ENCODE measurements at places on chromosomes 7 and 10. TPM values are rescaled to one million over a fixed set of nuclear protein-coding genes. Genes with fewer than 3 reads are reported as not detected.

CASP2 gene
- total RNA-seq = 9.2 TPM

AOC1 gene
- not detected for total RNA-seq

FAM241B gene
- total RNA-seq = 5.5 TPM

PLAC9 gene
- total RNA-seq = 92.2 TPM

CPVL gene
- total RNA-seq = 13.1 TPM

PRKCQ gene
- 0.20 TPM for total RNA-seq

GIMAP4 gene
- 23.8 TPM for total RNA-seq

AKR1D1 gene
- total RNA-seq = not detected

PDCD11 gene
- total RNA-seq = 9.4 TPM

MOGAT3 gene
- total RNA-seq = not detected

NKX1-2 gene
- not detected for total RNA-seq

PNLIPRP1 gene
- not detected for total RNA-seq

ZNF467 gene
- total RNA-seq = 10.4 TPM

ECHDC3 gene
- total RNA-seq = 67.1 TPM

INMT gene
- 180 TPM for total RNA-seq

TEX47 gene
- total RNA-seq = not detected

IKZF1 gene
- total RNA-seq = 6.8 TPM
